Articular chondrocyte of knee joint (primary cell): ENCODE measurements at places on chromosomes 1 and 21. TPM values are rescaled to one million over a fixed set of nuclear protein-coding genes. Genes with fewer than 3 reads are reported as not detected.

PIK3CD gene
- 6.1 and 7.2 TPM in 2 replicates for total RNA-seq

CENPF gene
- 28.1 and 41.7 TPM in 2 replicates for total RNA-seq

OPTC gene
- not detected in 2 replicates for total RNA-seq

NBPF10 gene
- total RNA-seq, result 3.7 and 4.3 TPM in 2 replicates

S100A7A gene
- total RNA-seq, result not detected in 2 replicates

RGS8 gene
- total RNA-seq, result 0.78 and 1.5 TPM in 2 replicates

FLG2 gene
- total RNA-seq, result not detected in 2 replicates

C8A gene
- not detected in 2 replicates for total RNA-seq

DIO1 gene
- total RNA-seq, result not detected in 2 replicates

RPF1 gene
- total RNA-seq, result 39.7 and 39.8 TPM in 2 replicates
